Camera-type eye (tissue), 1 donor: ENCODE measurements at places on chromosomes 12 and 14. TPM values are rescaled to one million over a fixed set of nuclear protein-coding genes. Genes with fewer than 3 reads are reported as not detected.

KRT5 gene
- total RNA-seq, result 182 TPM

DAO gene
- total RNA-seq, result not detected

IFNG gene
- total RNA-seq, result not detected

ESR2 gene
- 0.88 TPM for total RNA-seq

GPR132 gene
- total RNA-seq, result 0.66 TPM

DHH gene
- total RNA-seq, result 1.4 TPM
